ENCODE measurements at places on chromosomes 6 and 20.

- no peak for DNase-seq
These were observed 139.1 kb downstream of the GMPR start for GRCh38 chr6:16377470-16377869.

GRCh38 chr6:25027221-25027916, 91.6 kb upstream of the RIPOR2 start:
- no peak for DNase-seq

- DNase-seq, result peak; percentile 24
These were observed 50.2 kb downstream of the TBC1D7 start for GRCh38 chr6:13278164-13278563.

DNA sequence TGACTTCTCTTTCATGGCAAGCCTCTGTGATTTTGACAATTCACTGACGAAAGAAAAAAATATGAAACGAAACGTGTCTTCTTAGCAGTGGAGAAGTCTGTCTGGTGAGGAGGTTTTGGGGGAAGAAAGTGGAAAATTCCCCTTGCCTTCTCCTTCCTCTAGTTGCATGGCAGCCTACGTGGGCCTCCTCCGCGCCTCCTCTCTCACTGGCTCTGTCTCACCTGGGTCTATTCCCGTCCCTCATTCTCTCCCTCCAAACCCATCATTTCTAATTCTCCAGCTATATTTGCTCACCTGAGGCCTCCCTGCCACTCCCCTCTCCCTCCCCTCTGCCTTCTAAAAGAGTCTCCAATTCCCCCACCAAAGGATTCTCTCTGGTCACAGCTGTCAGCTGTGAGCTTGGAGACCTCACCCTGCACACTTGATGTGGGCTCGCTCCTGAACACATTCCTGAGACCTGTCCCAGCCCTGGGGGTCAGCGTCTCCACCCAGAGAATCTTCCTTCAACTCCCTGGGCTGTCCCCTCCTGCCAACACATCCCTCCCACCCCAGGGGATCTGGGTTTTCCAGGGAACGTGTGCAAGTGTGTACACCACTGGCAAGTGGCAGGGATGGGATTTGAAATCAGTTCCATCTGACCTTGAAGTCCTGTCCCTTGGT, 159.6 kb upstream of the PMEPA1 start:
- DNase-seq, result no peak

DNA sequence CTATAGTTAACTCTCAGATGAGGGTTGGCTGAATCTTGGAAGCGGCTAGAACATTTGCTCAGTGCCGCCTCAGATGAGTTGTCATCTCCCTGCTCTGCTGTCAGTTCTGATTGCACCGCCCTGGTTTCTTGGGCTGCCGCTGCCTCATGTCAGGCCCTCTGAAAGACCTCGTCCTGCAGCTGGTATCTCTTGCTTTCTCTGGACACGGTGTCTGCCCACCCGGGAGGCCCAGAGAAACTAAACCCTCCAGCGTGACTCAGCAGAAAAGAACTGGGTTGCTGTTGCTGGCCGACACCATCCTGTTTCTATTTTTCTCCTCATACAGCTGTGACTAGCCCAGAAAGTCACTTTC, 355.4 kb downstream of the CD83 start:
- no peak for DNase-seq

GRCh38 chr6:14985366-14985765, 260.5 kb upstream of the JARID2 start:
- DNase-seq, result no peak

DNA sequence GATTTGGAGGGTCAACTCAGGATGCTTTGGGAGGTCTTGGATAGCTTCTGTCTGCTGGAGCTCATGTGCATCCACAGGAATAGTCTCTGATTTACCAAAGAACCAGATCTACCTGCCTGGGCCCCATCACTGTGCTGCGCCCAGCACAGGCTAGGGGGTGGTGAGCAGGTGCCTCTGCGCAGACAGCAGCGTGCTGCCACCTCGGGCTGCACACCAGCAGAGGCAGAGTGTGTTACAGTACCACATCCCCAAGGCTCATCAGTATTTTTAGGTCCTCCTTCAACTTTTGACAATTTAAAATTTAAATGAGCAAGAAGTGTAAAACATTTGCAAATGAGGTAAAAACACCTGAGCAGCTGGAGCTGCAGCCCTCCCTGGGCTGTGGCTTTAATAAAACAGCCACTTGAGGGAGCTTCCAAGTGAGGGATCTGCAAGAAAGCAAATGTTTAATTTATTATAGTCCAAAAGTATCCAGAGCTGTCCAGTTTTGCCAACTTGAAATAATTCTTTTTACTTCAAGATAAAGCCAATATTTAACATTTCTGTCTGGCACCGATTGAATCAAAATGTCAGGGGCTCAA, 324.9 kb downstream of the ZFAND3 start:
- DNase-seq, result no peak

DNA sequence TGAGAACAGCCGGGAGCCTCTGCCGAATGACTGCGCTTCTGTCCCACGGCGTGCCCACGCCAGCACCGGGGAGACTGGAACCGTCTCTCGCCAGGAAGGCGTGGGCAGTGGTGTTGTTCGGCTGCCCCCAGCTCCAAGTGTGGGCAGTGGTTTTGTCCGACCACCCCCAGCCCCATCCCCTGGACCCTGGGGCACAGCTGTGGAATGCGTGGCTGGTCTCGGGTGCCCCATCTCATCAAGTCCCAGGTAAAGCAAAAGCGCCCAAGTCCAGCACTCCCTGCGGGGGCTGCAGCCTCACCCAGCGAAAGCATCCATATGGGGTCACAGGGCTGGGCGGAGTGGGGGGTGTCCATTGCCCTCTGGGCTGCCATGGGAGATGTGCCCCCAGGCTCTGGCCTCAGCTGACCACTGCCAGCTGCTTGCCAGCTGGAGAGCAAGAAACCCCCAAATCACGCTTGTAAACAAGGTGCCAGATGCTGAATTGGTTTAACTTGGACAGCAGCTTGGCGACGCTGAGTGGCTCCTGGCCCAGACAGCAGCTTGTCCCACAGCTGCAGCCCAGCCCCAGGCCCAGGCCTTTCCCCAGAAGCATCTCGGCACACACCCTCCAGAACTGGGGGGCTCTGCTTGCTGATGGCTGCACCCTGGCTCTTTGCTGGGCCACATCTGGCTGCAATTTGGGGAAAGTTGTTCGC, 4.5 kb downstream of the CABLES2 start:
- DNase-seq, result no peak

DNA sequence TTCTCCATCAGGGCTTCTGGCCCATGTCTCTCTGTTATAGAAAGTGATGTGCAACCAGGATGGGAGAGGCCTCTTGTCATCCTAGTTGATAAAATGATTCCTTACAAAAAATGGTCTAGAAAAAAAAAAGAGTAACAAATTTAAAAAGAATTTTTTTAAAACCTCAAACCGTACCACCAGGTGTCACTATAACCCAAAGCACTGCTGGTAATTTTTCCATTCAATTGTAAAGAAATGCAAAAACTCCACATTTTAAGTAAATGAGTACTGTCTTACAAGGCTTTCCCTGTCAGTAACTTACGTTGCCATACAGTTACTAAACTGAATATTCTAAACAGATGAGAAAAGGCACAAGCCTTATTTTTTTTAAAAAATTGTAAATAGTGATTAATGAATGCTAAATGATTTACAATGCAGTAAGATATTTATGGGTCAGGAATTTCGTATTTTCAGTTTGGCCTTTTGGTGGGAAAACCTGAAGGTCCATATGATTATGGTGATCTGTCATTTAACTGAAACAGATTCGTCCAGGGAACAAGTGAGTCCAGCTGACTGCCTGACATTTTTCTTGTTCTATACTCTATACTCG, 95.4 kb downstream of the OGFRL1 start:
- DNase-seq, result peak; percentile 14

- DNase-seq, result peak; percentile 70
These were observed 44.9 kb upstream of the ID1 start for GRCh38 chr20:31560094-31560745.

DNA sequence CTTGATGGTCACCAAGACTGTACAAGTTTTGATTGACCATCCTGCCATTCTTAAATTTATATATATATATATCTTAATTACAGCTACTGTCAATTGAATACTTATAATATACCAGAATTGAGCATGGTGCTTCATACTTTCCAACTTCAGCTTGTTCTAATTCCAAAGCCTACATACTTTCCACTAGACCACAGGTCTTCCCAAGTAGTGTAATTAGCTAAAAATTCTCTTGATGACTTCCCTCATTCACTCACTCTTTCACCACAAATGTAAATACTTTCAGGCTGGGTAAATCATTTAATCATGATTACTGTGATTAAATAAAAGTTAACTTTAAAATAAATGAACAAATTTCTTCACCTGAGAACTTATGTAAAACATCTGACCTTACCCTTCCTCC, 3.4 kb downstream of the ASF1A start:
- no peak for DNase-seq

- no peak for DNase-seq
These were observed 95.4 kb upstream of the DOK5 start for GRCh38 chr20:54379893-54380584.

- DNase-seq, result no peak
These were observed 110.6 kb downstream of the ARID1B start for GRCh38 chr6:156887623-156888269.

DNA sequence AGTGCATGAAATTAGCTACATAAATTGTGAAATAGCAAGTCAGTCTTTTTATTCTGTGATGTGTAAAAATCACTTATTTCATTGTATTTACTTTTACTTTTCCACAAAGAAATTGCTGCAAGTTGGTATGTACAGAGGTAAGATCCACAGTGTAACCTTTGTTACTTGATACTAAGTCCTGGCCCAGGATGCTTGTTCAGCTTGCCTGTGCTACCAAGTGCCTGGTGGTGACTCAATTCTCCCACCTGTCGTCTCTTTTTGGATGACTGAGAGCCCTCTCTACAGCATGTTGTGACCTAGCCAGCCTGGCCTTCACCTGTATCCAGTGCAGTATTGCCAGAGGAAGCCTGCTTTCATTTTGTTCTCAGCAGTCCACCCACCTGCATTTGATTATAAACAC, 54.9 kb downstream of the ANKRD6 start:
- DNase-seq, result no peak

- DNase-seq, result no peak
These were observed 681.0 kb downstream of the C6orf118 start for GRCh38 chr6:164628302-164628931.

DNA sequence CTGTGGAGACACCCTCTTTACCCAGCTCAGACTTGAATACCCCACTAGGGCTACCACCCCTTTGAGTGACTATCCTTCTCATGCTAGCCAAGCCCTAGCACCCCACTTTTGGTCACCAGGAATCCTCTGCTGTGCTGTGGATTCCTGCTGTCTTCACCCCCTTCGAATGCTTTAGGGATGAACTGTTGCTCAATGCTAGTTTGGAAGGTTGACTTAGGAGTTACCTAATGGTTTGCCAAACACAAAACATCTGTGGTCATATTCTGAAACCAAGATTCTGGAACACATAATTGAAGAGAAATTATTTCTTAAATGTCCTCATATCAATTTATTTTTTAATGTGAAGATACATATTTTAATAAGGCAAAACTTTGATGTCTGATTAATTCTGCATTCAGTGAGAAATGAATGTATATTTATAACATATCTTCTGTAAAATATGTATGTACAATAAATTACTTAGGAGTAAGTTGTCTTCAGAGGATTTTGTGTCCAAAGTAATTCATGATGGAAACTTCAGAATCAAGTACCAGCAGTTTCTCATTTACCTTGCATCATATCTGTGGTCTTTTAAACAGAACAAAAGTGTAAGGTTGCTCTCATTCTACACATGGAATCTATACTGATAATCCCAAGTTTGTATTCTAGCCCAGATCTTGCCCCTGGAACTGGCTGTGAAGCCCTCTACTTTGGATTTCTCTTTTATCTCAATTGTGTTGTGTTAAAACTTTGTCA, 46.9 kb downstream of the TMEM200A start:
- no peak for DNase-seq

DNA sequence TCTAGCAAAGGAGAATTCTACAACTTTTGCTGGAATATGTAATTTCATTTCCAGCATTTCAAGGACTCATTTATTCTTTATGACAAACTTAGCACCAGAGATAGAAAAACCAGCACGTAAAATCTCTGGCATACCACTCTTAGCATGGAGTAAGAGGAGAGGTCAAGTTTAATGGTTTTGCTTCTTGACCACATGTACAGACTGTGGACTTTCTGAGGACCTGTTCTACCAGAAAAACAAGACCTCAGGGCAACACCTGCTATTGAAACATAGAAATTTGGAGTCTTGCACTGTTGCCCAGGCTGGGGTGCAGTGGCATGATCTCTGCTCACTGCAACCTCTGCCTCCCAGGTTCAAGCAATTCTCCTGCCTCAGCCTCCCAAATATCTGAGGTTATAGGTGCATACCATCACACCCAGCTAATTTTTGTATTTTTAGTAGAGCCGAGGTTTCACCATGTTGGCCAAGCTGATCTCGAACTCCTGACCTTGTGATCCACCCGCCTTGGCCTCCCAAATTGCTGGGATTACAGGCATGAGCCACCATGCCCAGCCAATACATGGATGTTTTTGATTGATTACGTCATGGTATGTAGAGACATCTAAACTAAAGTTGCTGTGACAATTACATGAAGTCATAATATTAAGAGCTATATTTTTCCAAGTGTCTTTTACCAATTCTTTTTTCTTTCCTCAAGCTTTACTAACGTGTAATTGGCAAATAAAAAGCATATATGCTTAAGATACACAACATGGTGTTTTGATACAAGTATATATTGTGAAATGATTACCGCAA, 36.1 kb downstream of the CRYBG1 start:
- DNase-seq, result no peak

- DNase-seq, result no peak
These were observed 116.0 kb downstream of the CLIC5 start for GRCh38 chr6:45899683-45899946.

- DNase-seq, result peak; percentile 69
These were observed 14.5 kb upstream of the WFDC12 start for GRCh38 chr20:45138561-45139300.

GRCh38 chr6:155224618-155225017, 39.2 kb upstream of the CLDN20 start:
- DNase-seq, result no peak

- DNase-seq, result no peak
These were observed 55.5 kb upstream of the SGK1 start for GRCh38 chr6:134373282-134373922.

- DNase-seq, result no peak
These were observed 43.3 kb upstream of the EDN1 start for GRCh38 chr6:12246900-12247299.

- DNase-seq, result no peak
These were observed 51.9 kb upstream of the MARCKS start for GRCh38 chr6:113805173-113805790.

- no peak for DNase-seq
These were observed 172.8 kb upstream of the SPTLC3 start for GRCh38 chr20:12835999-12836398.
